ENCODE measurements at places on chromosomes 7 and 10.

DNA sequence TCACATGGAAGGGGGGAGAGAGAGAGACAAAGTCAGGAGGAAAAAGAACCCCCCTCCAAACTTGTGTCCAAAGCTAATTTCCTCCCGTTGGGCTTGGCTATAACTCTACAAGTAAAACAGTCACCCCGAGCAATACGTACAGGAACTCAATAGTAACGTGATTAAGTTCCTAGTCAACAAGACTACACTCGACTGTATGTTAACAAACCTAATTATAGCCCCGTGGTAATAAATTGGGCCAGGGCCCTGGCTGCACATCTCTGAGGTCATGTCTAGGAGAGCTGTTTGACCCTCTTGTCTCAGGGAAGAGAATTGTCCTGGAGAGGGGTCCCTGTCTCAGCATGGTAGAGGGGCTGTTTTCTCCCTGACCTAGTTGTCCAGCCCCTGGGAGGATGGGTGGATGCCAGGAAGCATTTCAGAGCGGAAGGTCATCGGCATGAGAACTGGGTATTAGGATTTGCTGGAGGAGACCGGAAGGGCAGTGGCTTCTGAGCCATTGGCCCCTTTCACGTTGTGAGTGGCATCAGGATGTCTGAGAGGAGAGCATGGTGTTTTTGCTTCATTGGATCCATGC is 60.2 kb upstream of the COMTD1 start:
- no peak for DNase-seq

DNA sequence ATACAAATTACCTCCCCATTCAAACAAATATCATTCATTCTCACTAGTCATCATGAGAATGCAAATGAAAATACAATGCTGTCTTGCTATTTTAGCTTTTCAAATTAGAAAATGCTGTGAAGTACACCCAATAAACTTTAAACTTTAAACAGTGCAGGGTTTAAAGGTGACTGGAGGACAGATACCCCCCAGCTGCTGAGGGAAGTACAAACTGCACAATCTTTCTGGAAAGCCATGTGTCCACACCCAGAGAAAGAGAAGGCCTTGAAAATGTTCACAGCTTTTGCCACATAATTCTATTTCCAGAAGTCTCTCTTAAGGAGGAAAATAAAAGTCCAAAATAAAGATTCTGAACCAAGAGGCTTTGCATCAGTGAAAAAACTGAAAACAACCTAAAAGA is 56.5 kb downstream of the PIK3AP1 start:
- DNase-seq, result no peak

DNA sequence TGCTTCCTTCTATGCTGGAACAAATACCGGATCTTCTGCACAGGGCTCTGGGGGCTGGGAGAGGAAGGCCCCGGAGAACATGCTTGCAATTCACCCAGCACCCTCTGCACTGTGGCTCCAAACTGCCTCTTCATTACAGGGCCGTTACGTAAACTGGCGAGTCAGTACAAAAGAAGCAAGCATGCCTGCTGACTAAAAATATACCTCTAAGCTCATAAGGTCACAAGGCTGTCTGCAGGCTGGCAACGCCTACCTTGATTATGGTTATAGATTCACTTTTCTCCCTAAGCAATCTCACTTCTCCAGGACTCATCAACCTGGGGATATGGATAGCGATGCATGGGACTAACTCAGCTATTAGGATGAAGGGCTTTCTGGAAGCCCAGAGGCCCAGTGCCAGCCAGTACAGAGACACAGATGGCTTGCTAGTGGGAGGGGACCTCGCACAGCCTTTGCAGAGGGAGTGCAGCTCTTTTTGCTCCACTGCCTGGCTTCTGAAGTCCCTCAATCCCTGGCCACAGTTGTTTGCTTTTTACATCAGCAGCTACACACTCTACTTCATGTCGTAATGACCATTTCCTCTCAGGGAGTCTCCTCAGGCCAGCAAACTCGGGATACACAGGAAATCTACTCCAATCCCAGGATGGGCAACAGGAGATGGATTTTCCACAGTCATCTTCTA is 96.1 kb downstream of the SH3PXD2A start:
- no peak for DNase-seq

DNA sequence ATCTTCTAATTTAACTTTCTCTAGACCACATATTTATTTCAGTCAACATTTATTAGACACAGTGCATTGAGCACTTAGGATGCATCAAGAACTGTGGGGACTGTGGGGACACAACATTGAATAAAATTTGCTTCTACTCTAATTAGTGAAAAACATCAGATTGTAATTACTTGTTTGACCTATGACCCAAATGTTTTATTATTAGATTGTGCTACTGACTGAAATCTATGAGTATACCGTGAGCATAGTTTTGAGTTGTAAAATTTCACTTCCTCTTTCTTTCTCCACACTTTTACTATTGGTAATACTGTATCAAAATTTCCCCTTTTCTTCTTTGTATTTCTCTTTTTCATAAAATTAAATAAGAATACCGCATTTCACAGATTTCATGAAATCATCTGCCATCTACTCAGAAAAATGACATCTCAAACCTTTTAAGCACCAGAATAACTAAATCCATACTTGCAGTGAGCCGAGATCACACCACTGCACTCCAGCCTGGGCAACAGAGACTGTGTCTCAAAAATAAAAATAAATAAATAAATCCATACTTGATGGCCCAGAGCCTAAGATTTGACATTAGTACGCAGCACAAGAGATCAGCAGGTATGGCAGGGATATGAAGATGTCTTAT is 25.4 kb upstream of the INPP5F start:
- DNase-seq, result no peak

- no peak for DNase-seq
These were observed 370.3 kb downstream of the CDC14C start for GRCh38 chr7:49294611-49295010.

- DNase-seq, result no peak
These were observed 674.2 kb upstream of the NRP1 start for GRCh38 chr10:34008656-34009055.

- DNase-seq, result no peak
These were observed 619 bp upstream of the LMTK2 start for GRCh38 chr7:98105942-98106544.

- DNase-seq, result no peak
These were observed 23.3 kb downstream of the ADAP1 start for GRCh38 chr7:930975-931758.

- DNase-seq, result no peak
These were observed 120.5 kb upstream of the MYO3A start for GRCh38 chr10:25813511-25813910.

GRCh38 chr7:151281686-151282085 is 33.2 kb upstream of the SMARCD3 start:
- DNase-seq, result no peak

DNA sequence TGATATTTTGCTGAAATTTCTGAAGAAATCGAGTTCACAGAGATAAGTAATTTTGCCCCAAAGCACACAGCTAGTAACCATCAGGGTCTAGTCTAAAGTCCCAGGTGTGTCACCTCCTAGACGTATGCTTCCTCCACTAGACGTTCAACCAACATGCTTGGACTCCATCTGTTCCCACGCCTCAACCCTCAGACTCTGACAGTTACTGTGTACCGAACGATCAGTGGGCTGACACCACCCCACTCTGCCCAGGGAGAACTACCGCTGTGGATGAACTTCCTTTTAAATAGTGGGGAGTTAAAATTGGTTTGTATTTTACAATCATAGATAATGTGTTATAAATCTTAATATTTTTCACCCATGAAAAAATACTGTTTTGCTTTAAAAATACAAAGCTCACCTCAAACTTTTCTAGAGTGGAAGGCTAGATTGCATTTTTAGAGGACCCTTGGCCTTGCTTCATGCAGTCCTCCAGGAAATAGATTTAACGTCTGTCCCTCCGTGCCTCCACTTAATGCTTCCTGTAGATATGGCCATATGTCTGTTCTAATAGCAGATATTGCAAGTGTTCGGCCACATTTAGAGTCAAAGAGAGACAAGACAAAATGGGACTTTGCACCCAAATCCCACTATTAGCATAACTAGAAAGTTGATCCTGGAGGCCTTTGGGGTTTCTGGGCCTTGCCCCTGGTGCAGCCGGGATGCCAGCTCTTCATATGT is 91.4 kb upstream of the ZPBP start:
- no peak for DNase-seq

DNA sequence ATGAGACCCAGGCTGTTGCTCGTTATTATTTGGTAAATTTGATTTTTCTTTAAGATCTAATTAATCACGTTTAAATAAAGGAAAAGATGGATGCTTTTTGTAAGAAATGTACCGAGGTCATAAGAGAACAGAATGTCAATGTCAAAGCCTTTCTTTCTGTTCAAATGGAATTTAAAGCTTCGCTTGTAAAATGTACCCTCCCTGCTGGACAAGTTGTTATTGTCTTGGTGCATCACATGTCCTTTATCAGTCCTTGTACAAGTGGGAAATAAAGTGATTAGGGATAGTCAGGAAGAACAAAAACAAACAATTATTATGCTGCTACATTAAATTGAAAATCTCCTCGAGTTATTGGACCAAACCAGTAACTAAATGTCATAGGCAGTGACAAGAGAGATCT is 363.2 kb downstream of the PHTF2 start:
- no peak for DNase-seq

DNA sequence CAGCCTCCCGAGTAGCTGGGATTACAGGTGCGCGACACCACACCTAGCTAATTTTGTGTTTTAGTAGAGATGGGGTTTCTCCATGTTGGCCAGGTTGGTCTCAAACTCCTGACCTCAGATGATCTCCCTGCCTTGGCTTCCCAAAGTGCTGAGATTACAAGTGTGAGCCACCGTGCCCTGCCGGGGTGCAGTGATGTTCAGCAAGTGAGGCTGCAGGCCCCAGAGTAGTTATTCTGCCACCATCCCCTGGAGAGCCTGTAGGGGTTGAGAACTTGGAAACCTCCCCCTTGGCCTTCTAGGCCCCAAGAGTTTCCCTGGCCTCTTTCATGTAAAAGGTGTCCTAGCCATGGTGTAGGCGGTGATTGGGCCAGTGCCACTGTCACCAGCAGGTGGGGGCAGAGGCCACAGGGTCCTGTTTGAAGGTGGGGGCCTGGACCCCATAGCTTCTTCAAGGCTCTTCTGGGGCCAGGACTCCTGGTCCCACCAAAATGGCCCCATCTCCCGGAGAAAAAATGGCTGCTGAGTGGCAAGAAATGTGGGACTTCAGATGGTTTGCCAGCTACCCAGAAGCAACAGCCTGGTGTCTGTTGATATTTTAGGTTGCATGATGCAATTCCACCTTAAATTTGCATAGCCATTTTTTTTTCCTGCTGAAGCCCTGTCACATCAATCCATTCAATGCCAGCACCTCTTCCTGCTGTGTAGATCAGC is 25.5 kb upstream of the INMT start:
- DNase-seq, result no peak

DNA sequence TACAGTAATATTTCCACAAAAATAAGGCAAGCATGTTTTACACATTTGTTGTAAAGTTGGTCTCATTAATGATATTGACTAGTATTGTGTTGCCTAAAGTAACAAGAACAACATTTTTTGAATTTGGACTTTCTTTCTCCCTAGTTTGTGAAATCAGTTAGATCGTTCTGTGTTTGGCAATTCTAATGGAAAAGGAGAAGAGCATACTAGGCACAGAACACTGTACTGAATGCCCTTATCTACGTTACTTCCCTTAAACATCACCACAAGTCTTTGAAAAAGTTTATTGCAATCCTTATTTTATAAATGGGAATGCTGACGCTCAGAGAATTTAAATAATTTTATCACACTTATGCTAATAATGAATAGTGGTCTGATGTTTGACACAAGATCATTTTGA is 372.2 kb downstream of the EXOC4 start:
- DNase-seq, result no peak

DNA sequence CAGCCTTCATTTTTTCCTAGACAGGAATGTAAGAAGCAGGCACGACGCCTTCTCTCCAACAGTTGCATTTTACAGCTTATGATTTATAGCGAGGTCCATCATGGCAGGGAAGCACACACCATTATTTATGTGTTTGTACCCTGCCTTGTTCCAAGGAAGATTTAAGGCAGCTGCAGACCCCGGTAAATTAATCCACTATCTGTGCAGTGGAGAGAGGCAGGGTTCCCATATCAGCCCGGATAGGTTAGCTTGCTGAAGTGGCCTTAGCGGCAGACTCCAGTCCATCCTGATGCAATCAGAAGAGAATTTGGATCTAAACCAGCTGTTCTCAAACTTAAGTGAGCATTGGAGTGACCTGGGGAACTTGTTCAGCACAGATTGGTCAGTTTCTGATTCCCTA is 359.4 kb downstream of the GALNT17 start:
- DNase-seq, result no peak

GRCh38 chr7:147498081-147498480 is 1092.5 kb upstream of the C7orf33 start:
- DNase-seq, result no peak

DNA sequence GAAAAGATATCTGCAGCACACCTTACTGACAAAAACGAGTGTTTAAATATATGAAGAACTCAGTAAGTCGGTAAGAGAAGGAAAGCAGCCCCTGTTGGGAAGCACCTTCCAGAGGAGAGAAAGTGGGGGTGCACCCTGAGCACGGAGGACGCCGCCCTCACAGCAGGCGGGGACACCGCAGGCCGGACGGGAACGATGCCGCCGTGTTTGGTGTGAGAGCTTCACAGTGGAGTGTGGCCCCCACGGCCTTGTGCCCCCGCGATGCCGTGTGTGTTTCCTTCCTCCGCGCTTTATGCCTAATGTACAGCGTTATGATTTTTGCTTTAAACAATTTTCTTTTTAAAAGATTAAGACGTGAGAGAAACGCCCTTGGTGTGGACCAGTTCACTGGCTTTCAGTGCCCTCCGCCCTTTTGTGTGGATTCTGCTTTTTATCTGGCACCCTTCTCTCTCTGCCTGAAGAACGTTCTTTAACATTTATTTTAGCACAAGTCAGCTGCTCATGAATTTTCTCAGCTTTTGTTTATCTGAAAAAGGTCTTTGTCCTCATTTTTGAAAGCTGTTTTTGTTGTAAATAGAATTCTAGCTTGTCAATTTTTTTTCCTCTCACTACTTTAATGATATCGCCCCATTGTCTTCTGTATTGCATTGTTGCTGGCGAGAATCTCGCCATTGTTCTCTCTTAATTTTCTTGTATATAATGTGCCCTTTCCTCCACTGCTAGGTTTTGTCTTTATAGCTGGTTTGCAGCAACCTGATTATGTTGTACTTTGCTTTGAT is 110.7 kb downstream of the INPP5A start:
- DNase-seq, result no peak

DNA sequence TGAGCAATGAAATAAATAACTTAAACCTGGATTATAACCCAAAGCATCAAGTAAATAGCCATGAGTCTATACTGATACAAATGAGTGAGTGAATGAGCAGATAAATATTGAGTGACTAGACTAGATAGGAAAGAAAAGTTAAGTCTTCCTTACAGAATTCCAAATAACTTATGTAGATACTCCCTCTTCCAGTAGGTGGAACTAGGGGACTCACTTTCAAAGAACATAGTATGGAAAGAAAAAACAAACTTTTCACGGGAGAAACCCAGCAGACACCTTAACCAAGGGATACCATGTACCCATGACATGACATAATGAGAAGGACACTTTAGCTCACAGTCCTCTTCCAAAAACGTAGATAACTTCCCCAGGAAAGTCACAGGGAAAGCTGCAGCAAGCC is 32.2 kb downstream of the CSGALNACT2 start:
- no peak for DNase-seq

All from stimulated activated CD8-positive, alpha-beta memory T cell treated with anti-CD3 and anti-CD28 coated beads, Interleukin-15, amount 100 ng/mL, for 24 hours (primary cell).